ENCODE measurements at places on chromosomes 11 and 22.

DNA sequence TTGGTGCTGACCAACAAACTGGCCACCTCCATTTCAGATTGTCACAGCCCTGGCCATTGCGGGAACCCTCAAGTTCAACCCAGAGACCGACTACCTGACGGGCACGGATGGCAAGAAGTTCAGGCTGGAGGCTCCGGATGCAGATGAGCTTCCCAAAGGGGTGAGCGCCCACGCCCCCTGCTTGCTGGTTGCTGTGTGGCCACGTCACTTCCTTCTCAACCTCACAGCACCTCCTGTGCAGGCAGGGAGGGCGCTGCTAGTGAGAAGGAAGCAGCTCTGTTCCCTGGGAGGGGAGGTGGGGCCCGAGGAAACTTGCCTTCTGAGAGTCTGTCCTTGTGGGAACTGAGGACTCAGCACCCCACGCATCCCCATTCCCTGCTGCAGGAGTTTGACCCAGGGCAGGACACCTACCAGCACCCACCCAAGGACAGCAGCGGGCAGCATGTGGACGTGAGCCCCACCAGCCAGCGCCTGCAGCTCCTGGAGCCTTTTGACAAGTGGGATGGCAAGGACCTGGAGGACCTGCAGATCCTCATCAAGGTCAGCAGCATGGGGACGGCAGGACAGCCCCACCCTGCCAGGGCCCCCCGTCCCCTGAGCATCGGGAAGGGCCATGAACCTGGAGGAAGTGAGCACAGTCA lies 19.3 kb downstream of the POLR3H start:
- no peak for DNase-seq

DNA sequence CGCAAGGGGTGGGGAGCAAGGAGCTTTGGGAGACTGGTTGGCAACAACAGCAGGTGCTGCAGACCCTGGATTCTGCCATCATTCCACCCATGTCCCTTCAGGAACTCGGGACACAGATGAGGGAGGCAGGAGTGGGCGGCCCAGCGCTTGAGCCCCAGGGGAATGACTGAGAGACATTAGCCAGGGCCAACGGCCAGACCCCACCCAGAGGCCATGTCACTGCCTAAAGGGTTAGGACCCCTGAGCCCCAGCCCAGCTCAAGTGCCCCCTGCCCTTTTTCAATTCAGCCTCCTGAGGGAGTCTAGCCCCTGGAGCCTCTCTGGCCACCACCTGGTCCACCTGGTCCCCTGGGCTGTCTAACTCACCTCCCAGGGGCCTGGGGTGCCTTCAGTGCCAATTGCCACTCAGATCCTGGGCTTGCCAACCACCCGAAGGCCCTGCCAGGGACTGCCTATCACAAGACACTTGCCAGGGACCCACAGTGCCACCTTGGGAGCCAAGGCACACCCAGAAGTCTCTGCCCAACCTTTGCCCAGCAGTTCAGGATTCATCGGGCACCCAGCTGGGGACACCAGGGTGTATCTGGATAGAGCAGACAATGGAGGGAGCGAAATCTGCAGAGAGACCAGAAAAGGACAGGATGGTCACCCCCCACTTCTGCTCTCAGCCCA lies 16.6 kb downstream of the MFNG start:
- no peak for DNase-seq

- no peak for DNase-seq
These were observed 222.9 kb downstream of the ST3GAL4 start for GRCh38 chr11:126578426-126578825.

DNA sequence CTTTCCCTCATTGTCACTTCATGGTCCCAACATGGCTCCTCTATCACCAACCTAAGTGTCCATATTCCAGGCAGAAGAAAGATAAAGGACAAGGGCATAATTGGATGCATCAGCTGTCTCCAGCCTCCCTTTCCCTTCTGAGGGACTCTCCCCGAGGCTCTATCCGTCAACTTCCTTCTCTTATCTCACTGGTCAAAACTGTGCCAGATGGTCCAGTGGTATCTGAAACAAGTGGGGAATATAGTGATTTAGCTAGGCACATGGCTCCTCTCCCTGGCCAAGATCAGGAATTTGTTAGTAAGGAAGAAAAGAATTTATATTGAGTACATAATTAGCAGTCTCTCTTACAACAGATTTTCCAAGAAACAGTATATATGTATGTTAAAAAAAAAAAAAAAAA lies 12.6 kb upstream of the SPON1 start:
- DNase-seq, result no peak

- DNase-seq, result no peak
These were observed 19.6 kb downstream of the APOL4 start for GRCh38 chr22:36182056-36182455.

DNA sequence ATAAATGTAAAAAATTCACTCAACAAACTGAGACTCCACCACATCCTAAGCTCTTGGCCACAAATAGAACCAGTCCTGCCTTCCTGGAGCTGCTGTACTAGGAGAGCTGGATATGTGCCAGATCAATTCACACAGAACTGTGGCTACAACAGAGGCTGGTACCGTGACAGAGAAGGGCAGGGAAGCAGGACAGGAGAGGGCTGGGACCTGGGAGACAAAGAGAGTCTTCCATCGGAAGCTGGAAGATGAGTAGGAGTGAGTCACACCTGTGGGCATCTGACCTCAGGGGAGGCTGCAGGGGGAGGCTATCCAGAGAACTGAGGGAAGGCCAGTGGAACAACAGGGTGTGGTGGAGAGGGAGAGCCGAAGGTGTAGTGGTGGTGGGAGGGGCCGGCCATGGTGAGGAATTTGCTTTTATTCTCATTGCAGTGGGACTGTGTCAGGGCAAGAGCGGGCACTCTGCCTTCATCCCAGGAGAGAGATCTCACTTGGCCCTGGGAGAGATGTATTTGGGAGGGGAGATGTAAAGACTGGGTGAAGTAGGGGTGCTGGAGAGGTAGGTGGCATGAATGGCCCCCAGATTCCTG lies 1.9 kb upstream of the LTBP3 start:
- no peak for DNase-seq
